Dermis microvascular lymphatic vessel endothelial cell (primary cell): ENCODE measurements at places on chromosomes 6 and 20. TPM values are rescaled to one million over a fixed set of nuclear protein-coding genes. Genes with fewer than 3 reads are reported as not detected.

OR2W1 gene
- total RNA-seq: not detected in 2 replicates

PGM3 gene
- total RNA-seq: 57.6 and 77.8 TPM in 2 replicates

HMGCLL1 gene
- total RNA-seq: not detected in 2 replicates

MYT1 gene
- total RNA-seq: not detected in 2 replicates

TPBG gene
- 3.9 and 5.9 TPM in 2 replicates for total RNA-seq

BRD2 gene
- 39.4 and 51.0 TPM in 2 replicates for total RNA-seq

CST1 gene
- total RNA-seq: not detected in 2 replicates

- DNase-seq: no peak
These were observed 1088.9 kb upstream of the CITED2 start for GRCh38 chr6:140463312-140463710.

DNA sequence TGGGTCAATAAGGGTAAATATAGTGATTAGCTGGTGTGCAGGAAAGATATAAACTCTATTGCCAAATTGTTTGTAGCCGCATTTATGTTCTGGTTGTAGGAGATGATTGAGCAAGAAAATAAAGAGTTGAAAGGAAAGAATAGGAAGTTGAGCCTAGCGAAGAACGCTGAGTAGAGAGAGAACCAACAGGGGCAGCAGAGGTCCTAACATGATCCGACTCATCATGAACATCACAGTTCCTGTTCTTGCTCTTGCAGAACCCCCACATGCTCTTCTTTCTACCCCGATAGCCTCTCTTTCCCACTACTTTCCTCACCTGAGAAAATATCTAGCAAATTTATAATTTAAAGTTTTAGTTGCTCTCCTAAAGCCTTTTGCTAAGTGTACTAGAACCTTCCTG is 9.9 kb upstream of the ID4 start:
- DNase-seq: no peak

GRCh38 chr20:35166242-35166830 is 5.5 kb upstream of the PROCR start:
- DNase-seq: peak; percentile 93

- no peak for DNase-seq
These were observed 32.2 kb downstream of the KIF25 start for GRCh38 chr6:168029459-168030217.

GRCh38 chr20:22312744-22313346 is 271.5 kb downstream of the FOXA2 start:
- peak; percentile 27 for DNase-seq

DNA sequence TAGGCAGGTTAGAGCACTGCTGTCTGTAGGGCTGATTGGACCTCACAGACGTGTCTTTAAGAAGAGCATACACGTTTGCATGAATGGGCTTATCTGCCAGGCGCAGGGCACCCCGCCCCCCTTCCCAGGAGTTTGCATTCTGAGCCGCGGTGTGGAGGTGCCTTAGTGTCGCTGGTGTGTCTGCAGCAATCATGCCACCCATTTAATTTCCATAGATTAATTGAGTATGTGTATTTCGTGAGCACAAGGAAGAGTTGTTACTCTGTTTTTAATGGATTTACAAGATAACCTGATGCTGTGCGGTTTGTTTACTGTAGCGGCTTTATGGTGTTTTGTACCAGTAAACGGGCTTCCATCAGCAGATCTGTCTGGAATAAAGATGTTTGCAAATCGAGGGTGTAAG is 107.7 kb downstream of the ZDHHC14 start:
- no peak for DNase-seq

DNA sequence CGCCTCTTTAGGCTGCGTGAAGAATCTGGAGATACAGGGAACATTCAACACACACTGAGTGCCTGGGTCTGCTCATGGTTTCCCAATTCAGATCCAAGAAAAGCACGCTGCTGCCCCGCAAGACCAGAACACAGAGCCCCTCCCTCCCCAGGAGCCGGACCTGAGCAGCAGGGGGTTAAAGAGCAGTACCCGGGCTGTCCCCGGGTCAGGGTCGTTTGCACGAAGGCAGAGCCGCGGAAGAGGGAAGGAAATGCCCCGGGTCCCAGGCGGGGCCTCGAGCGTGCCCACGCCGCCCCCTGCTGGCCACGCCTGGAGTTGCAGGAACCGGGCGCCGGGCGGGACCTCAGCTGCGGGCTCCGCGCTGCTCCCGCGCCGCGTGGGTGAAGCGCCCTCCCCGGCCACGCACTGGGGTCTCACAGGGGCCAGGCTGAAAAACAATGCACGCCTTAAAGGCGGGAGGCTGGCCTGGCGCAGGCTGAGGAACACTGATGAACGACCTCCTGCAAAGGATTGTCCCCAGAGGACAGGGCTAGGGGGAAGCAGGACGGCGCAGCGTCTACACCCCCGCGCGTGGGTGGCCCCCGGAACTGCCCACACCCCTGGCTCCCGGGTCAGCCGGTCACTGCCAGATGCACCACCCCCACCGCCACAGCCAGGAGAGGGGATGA is 48.9 kb downstream of the ANKRD60 start:
- DNase-seq: no peak

DNA sequence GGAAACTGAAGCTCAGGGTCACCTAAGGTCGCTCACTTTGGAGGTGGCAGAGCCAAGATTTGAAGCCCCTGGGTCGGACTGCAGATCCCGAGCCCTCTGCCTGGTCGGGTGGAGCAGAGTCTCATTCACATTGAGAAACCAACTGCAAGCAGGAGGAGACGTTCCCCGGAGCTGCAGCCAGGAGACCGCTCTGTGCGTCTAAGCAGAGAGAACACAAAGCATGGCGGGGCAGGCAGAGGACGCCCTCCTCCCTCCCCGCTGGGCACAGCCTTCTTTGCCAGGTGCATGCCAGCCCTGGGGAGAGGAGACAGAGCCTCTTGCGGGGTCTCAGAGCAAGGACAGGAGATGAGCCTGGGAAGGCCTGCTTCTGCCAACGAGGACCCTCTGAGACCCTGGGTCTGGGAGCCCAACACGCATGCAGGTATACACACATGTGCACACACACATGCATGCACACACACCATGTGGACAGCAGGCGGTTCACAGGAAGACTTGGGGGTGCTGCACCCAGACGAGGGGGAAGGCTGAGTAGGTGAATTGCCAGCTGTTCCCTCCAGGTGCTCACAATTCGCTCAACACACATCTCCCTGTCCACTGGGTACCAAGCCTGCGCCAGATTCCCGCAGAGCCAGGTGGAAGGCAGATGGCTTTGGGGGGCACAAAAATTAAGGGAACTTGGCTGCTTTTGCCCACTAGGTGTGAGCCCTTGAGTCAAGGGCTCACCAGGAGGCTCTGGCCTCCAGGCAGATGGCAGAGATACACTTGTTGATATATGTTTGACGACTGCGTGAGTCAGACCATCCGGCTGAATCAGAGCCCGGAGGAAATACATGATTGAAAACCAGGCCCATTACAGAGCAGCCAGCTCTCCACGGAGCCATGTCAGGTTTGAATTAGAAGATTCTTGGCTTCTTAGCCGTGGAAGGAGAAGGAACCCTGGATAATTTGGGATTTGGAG is 5.5 kb upstream of the NTSR1 start:
- DNase-seq: peak; percentile 97

DNA sequence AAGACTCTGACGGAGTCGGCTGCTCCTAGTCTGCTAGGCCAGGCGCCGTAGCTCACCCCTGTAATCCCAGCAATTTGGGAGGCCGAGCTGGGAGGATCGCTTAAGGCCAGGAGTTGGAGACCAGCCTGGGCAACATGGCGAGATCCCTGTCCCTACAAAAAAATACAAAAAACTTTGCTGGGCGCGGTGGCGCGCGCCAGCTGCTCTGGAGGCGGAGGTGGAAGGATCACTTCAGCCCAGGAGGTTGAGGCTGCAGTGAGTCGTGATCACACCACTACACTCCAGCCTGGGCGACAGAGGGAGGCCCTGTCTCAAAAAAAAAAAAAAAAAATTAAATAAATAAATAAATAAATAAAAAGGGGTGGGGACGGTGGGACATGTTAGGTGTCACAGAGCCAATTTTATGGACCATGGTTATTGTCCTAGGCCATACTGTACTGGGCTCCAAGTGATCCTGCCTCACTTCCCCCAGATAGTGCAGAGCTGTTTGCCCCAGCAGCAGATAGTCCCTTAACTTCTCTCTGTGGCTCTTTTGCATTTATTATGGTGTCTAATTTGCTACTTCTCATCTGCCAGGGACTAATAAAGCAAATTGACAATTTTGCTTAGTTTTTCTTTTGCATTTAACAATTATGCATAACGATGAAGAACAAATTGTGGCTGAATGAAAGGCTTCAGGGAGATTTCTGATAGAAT is 5.2 kb downstream of the PI16 start:
- DNase-seq: no peak

DNA sequence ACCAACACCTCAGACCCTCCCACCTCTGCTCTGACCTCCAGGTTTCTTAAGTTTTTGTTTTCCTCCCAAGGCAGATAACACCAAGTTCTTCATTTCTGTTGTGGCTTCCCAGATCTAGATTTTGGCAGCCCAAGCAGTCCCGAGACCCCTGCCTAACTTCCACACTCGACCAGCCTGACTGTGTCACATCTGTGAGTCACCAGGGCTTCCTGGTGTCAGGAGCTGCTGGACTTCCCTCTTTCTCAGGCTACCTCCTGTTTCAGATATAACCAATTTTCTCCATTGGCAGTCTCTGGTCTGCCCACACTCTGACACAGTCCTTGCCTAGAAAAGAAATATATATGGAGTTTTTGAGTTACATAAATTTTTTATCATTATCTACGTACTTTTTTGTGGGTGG is 46.1 kb upstream of the CCN6 start:
- no peak for DNase-seq

- DNase-seq: no peak
These were observed 2.3 kb downstream of the DEFB124 start for GRCh38 chr20:31472395-31473330.

GRCh38 chr6:157599191-157599590 is 218.2 kb downstream of the ZDHHC14 start:
- no peak for DNase-seq

- no peak for DNase-seq
These were observed 55.0 kb downstream of the COL12A1 start for GRCh38 chr6:75150685-75151412.

GRCh38 chr20:4717816-4718570 is 3.7 kb upstream of the PRND start:
- DNase-seq: no peak

GRCh38 chr20:23585449-23585807 is 17.1 kb upstream of the CST9L start:
- no peak for DNase-seq

DNA sequence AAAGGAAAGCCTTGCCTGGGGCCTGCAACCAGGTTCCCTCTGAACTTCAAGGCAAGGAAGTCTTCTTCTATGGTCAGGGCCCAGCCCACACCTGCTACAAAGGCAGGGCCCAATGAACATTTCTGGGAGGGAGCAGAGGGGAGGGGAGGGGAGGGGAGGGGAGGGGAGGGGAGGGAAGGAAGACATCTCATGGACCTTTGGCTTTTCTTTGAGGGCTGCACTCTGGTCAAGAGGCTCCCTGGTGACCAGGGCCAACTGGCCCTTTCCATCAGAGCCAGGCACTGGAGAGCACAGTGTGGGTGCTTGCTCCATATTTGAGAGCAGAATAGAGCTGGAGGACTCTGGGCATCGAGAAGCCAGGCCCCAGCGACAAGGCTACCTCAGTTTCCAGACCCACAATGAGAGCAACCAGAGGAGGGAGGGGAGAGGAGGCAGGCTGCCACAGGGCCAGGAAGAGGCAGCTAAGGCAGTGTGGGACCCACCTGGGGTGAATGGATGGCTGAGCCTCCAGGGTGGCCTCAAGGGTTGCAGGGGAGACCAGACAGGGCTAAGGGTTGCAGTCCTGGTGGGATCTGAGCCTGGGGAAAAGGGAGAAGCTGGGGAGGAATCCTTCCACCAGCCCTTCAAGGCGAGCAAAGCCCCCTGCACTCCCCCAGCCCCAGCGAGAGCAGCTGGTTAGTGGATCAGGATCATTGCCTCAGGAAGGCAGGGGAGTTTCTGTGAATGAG is 84.8 kb downstream of the MRPL14 start:
- no peak for DNase-seq
